ENCODE measurements at places on chromosomes 2 and 18.
A peak's percentile ranks its signal among the peaks of the same experiment; 100 is the strongest.

- DNase-seq: no peak
Measured at GRCh38 chr2:143525402-143525860, 396.2 kb downstream of the ARHGAP15 start.

DNA sequence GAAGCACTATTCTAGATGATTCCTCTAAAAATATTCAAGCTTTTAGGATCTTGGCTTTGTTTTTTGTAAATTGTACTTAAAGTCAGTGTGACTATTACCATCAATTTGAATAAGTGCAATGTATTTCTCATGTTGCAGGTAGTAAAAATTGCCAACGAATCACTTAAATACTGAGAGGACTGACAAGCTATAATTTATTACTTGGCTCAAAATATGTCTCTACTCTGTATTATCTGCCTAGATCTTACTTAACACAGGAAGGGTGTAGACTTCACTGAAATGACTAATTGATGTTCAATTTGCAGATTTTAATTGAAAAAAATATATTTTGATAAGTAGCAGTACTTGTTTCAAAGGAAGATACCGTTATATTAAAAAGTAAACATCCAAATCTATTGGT is 202.3 kb downstream of the SLC8A1 start:
- no peak for DNase-seq

GRCh38 chr2:76512201-76512820 is 801.6 kb upstream of the GCFC2 start:
- no peak for DNase-seq

DNA sequence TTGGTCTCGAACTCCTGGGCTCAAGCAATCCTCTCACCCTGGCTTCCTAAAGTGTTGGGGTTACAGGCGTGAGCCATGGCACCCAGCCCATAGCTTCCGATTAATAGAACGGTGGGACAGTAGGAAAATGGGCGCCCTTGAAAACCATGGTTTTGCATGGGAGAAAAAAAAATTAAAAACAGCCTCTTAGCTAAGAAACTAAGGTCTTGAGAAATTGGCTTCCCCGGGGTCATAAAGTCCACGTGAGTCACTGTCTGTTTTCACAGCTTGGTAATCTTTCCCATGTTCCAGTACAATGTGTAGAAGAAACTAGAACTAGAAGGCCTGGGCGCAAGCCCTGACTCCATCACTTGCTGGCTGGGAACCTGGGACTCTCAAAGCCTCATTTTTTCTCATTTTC is 20.7 kb downstream of the B3GNT2 start:
- DNase-seq: no peak

- DNase-seq: peak; percentile 8
Measured at GRCh38 chr2:75608684-75609333, 37.8 kb upstream of the MRPL19 start.

DNA sequence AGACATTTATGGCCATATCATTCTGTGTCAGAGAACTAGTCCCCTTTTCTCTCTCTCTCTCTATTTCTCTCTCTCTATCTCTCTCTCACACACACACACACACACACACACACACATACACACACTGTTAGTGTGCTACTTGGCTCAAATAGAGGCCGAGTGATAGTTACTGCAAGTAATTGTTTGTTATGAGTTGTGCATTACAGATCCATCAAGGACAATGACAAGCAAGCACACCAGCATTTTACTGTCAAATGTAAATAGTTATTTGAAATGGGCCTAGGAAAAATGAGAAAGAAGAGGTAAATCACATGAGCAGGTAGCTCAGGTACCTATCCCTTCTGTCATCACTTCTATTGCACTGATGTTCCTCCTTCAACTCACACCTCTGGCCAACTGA is 122.4 kb upstream of the CDH7 start:
- no peak for DNase-seq

DNA sequence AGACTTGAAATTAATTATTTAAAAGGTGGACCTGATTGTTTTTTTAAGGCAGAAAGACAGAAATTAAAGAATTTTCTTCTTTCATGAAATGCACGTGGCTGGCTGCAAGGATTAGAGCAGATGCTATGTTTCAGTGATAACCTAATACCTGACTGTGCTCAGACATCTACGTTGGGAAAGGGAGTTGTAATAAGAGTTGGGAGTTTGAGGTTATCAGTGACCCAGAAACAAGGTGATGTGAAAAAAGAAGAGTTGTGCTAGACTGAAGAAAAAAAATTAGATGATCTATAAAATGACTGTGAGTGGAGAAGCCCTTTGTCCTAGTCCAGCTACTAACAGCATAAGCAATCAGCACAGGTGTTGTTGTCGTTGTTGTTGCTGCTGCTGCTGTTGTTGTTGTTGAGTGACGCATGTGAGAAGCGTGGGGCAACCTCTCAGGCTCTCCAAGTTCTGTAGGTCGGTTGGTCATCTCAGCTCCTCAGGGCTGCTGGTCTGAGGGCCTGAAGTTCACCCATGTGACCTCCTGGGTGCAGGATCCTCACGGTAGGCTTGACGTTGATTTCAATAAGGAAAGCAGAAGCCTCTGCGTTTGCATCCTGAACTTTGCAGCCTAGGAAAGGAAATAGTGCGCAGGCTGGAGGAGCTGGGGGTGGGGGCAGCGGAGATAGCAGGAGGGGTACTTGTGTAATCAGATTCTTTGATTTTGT is 7.6 kb downstream of the POU3F3 start:
- no peak for DNase-seq

- DNase-seq: no peak
Measured at GRCh38 chr2:964562-964961, 13.9 kb downstream of the SNTG2 start.

DNA sequence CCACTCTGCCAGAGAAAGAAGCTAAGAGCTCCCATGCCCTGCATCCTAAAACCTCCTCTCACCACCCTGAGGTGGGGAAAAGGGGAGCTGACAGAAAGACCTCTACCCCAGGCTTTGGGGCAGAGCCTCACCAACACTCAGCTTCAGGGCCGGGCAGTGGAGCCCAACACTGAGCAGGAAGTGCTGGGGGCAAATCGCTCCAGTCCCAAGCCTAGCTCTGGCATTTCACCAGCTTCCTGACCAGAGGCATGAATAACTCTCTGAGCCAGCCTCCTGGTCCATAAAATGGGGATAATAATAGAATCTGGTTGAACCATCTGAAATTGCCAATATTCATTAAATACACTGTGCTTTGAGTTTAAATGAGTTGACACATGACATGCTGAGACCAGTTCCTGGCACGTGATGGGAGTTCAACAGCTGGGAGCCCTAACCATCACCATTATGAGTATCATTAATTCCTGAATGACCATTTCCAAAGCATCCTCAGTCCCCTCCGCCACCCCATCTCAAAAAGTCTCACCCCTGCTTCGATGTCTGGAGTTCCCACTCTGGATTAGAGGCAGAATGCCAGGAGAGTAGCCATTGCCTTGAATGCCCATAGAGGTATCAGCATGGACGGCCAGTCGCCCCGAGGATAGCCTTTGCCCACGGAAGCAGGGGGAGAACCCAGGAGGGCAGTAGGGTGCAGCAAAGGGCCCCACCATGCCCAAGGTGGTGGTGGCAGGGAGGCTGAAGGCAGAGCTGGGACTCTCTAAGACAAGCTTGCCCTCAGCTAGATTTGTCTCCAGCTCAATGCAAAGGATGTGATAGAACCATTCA is 153.4 kb downstream of the TNS1 start:
- DNase-seq: no peak

- no peak for DNase-seq
Measured at GRCh38 chr2:172435606-172435911, 8.2 kb downstream of the ITGA6 start.

GRCh38 chr18:79779700-79780190 is 18.0 kb upstream of the KCNG2 start:
- DNase-seq: no peak

- no peak for DNase-seq
Measured at GRCh38 chr2:99864561-99865553, 277.5 kb downstream of the AFF3 start.

DNA sequence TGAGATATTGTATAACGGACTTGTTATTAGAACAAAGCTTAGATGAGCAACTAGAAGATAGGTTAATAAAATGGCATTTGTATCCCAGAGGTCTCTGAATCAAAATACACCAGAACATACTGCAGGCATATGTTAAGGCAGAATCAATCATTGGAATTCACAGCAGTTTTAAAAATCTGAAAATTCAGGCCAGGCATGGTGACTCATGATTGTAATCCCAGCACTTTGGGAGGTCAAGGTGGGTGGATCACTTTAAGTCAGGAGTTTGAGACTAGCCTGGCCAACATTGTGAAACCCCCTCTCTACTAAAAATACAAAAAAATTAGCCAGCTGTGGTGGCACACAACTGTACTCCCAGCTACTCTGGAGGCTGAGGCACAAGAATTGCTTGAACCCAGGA is 405.2 kb downstream of the ZEB2 start:
- no peak for DNase-seq

- no peak for DNase-seq
Measured at GRCh38 chr2:170201734-170202393, 23.9 kb downstream of the MYO3B start.

GRCh38 chr2:59896499-59897245 is 656.8 kb downstream of the BCL11A start:
- no peak for DNase-seq

GRCh38 chr2:238097988-238098871 is 1.9 kb upstream of the ESPNL start:
- DNase-seq: no peak

- DNase-seq: no peak
Measured at GRCh38 chr18:34280000-34280399, 55.3 kb upstream of the NOL4 start.

DNA sequence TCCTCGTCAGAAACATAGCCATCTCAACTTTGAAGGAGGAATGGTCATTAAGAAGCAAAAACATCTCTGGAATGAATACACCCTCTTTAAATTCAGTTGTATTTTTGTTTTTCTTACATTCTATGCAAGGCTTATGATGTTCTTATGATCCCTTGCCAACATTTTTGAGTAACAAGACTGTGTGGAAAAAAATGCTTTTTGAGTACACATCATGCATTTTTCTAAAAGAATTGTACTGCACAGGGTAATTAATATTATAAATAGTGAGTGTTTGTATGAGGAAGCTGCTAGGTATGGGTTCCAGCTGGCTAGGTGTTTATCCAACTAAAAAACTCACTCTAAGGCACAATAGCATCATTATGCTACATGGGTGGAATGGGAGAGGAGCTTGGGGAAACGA is 59.0 kb upstream of the SPATS2L start:
- no peak for DNase-seq

GRCh38 chr2:174365571-174365970 is 30.0 kb upstream of the SCRN3 start:
- no peak for DNase-seq

- no peak for DNase-seq
Measured at GRCh38 chr2:187956906-187957534, 334.7 kb upstream of the GULP1 start.

DNA sequence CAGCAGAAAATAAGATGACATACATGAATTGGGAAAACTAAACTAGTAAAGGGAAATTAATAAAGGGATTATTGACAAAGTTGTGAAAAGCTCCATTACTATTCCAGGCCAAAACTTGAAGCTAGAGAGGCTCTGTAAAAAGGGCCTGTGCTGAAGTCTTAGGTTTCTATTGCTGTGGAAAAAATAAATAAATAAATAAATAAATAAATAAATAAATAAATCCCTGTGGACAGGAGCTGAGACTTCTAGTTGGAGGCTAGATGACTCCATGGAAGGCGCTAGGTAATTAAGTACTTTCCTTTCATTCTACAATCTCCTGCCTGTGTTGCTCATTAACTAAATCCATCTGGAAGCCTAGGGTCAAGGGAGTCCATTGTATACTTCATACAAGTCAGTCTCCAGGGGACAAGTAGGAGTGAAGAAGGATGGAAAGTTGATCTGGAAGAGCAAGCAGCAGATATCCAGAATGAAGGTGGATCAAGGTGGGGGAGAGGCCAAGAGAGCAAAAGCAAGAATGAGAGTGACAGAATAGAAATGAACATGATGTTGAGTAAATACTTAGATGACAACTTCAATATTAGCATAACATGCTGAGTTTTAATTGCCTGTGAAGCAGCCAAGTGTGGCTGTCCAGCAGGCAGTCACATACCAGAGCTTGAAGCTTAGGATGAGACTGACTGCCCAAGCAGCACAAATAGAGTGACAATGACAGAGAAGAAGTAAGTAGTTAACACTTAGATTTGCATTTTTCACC is 26.2 kb upstream of the CCNT2 start:
- DNase-seq: no peak

- no peak for DNase-seq
Measured at GRCh38 chr2:181255651-181256050, 201.5 kb upstream of the ITGA4 start.

DNA sequence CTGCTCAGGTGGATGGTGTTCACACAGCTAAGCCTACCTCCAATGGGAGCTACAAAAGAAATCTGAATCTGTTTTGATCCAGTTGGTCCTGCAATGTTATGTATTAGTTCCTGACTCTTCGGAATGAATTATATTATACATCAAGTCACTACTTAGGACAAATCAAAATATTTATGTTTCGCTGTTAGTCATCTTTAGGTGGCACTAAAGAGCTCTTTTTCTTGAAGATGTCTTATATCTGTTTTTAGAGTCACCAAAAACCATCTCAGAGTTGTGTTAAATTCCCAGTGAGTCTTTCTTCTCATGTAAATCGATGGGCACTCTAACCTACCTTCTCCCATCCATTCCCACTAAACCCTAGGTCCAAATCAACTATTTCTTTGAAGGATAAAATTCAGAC is 2.2 kb downstream of the DNER start:
- DNase-seq: no peak

GRCh38 chr18:74661691-74662090 is 64.0 kb downstream of the ZNF407 start:
- no peak for DNase-seq

- DNase-seq: no peak
Measured at GRCh38 chr2:23269747-23270146, 115.2 kb upstream of the KLHL29 start.

DNA sequence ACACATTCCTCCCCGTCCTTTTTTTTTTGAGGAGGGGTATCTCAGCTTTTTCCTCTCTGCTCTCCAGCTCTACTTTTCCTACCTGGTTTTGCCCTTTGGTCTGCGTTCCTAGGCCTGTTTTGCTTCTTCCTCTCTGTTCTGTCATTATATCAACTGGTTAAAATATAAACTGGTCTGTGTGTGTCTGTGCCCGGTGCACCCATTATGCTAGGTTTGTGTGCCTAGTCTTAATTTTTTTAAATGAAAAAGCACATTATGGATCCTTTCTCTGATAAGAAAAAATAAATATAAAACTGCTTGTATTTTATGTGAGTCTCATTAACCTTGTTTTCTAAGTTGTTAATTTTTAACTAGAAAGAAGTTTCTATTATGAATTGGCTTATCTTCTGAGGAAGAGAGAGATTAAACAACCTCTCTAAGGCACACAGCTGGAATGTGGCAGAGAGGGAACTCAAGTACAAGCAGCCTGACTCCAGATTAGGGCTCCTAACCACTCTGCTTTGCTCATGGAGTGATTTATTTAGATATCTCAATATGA is 17.4 kb downstream of the SLC38A11 start:
- no peak for DNase-seq

DNA sequence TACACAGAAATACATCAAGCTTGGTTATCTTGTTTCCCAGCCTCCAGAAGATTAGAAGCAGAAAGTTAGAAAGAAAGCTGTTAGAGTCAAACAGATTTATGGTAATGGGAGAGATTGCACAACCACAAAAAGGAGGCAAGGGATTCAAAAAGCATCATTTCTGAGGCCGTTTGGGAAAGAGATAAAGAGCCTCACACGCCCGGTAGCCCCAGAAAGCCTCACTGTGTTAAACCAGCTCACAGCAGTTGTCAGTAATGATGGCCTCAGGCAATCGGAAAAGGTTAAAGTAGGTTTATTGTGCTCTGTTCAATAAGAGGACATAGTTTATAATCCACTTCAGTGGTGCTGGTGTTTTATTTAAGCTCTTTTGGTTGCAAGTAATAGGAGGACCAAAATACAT is 111.3 kb downstream of the DCC start:
- no peak for DNase-seq
